Kidney capillary endothelial cell (primary cell): ENCODE measurements at places on chromosomes 4 and X.

GRCh38 chr4:8030121-8030781, 90.6 kb upstream of the AFAP1 start:
- no peak for DNase-seq

- peak; percentile 51 for DNase-seq
Observed at GRCh38 chr4:114694770-114695169, 96.2 kb downstream of the UGT8 start.

- no peak for DNase-seq
Observed at GRCh38 chrX:46202733-46203514, 342.3 kb downstream of the ZNF674 start.

DNA sequence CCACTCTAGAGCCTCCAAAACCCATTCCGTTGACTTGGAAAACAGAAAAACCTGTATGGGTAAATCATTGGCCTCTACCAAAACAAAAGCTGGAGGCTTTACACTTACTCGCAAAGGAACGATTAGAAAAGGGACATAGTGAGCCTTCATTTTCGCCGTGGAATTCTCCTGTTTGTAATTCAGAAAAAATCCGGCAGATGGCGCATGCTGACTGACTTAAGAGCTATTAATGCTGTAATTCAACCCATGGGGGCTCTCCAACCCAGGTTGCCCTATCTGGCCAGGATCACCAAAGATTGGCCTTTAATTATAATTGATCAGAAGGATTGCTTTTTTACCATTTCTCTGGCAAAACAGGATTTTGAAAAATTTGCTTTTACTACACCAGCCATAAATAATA, 60.8 kb downstream of the ZNF732 start:
- peak; percentile 1 for DNase-seq

GRCh38 chr4:173177232-173177631, 8.6 kb downstream of the GALNT7 start:
- no peak for DNase-seq

DNA sequence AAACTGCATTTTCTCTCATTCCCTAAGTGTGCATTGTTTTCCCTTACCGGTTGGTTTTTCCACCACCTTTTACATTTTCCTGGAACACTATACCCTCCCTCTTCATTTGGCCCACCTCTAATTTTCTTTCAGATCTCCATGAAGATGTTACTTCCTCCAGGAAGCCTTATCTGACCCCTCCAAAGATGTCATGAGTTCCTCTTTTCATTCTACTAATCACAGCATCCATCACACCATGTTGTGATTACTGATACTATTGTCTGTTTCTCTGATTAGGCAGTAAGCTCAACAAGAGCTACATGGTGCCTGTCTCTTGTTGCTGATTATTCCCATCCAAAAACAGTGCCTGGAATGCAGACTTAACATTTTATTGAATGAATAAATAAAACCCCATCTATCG, 2.9 kb upstream of the AFP start:
- DNase-seq: no peak

DNA sequence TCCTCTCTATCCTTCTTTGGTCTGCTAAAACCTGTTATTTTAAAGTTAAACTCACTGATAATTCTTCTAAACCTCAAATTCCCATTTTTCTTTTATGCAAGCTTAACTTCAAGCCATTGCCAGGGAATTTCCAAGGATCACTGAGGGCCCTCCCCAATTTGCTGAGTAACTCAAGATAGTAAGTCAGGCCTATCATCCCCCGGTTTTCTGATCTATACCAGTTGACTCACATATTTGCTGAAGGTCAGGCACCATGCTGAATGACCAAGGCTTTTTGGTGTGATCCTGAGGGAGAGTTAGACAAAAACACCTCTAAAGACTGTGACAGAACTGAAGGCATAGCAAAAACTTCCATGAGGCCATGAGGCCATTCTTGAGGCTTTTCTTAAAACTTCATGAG, 1301.9 kb downstream of the PCDH7 start:
- DNase-seq: no peak

DNA sequence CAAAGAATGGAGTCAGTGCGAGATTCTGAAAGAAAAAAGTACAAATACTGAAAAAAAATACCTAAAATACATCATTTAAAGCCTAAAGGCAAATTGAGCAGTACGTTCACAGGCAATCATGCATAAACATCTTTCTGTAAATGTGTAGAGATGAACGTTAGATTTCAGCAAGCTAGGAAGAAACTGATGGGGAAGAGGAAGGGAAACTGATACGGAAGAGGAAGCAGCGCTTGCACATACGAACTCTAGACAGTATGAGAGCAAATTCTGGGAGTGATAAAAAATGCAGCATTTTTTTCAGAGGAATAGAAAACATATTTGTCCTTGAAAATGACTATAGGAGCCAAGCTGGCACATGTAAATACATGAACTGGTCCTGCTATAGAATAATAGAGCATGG, 9.4 kb downstream of the ANKRD50 start:
- DNase-seq: no peak

DNA sequence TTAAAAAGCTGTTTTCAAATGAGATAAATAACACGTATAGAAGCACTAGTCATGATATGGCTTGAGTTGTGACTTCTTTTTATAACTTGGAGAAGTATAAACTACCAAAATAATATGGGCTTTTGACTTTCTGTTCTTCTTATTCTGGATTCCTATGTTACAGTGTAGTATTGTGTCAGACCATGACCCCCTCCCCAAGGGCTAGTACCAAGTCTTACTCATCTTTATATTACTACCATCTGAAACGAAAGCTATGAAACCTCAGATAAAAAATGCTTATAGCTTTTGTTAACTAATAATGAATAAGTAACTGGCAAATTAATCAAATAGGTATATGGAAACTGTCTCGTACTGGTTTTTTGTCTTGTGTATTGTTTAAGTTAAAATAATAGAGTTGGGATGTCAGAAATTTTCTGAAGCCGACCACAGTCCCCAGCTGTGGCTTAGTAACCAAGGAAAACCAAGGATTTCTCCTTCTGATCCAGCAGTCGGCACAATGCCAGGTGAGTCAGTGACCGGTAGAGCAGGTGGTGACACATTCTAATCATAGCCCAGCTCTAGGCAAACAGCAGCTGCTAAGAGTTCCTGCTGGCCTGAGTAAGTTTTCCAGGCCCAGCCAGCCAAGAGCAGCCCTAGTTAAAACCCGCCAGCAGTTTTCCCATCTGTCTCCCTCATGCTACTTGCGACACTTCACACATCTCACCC, 163.3 kb upstream of the PRDX4 start:
- DNase-seq: peak; percentile 22

GRCh38 chrX:45614853-45615252, 414.2 kb upstream of the DIPK2B start:
- DNase-seq: no peak

DNA sequence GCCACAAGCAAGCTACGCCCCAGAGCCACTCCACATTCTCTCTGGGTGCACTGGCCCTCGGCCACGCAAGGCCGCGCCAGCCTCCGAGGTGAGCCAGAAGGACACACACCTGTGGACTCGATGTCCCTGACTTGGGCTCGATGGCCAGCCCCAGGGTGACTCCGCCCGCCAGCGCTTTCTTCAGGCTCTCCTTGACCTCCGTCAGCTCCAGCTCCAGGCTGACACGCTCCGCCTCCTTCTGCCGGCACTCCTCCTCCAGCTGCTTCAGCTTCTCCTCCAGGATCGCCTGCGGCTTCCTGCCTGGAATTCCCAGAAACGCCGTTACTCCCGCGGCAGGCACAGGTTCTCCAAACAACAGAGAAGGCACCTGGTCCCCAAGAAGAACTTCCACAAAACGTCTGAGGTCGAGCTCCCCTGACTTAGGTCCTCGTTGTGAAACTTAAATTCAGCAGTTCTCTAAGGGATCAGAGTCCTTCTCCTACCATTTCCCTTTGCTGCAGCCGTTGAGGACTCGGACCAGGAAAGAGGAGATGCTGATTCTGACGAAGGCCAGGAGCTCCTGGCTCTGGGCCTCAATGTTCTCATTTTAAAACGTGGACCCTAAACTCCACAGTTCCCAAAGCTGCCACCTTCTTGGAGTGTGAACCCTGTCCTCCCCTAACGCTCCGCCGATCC, 166.8 kb downstream of the AFAP1 start:
- no peak for DNase-seq

DNA sequence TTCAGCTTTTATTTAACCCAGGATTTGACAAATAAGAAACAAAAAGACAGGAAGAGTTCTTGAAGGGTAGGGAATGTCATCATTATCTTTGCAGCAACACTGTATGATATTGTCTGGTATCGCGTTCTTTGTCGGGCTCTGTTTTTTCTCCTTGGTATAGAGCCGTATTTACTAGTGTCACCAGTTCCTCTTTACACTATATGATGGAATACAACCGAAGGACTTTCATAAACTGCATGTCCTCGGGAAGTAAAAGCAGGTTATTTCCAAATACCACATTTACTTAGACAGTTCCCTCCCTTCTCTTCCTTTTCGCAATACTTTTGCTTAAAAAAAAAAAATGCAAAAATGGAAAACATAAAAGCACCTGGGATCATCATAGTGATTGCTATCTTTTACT, 96.6 kb upstream of the IL13RA1 start:
- no peak for DNase-seq

DNA sequence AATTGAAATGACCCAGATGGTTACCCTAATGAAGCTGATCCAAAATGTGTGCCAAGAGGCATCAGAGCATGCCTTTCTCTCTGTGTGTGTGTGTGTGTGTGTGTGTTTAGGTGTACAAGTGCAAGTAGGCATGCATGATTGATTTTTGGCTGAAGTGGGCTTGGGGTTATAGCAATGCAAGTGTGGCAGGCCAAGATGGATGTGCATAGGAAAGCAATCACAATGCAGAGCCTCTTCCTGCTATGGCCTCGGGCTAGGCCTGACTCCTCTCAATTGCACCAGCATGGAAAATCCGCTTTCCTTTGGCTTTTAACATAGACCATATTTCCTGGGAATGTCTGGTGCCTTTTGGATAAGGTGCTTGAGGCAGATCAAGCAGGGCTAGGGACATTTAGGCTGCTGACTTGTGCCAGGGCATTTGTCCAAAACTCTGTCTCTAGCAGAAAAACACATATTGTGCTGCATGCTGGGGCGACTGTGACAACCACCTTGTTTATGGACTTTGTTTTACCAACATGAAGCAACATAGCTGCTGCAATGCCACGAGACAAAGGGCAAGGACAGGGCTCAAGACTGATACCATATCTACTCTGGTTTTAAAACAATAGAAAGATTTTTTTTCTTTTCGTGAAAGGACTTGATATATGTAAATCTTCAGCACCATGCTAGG, 395.7 kb downstream of the RAPGEF2 start:
- DNase-seq: no peak

GRCh38 chrX:8278557-8278956, 107.5 kb upstream of the VCX2 start:
- no peak for DNase-seq

DNA sequence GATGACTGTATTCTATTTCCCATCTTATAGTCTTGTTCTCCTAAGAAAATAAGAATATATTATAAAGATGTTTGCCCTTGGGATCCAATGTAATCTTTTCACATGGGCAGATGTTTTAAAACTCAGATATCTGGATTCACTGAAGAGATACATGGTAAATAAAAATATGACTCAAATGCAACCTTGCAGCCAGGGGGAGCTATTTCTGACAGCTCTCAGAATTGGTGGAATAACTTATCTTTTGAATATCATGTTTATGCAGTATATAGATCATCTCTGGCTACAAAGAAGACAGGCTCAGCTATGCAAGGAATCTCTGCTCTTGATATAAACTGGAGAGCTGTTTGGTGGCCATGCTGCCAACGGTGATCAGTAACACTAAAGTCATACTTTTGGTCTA, 274.7 kb downstream of the GLUD2 start:
- DNase-seq: no peak

DNA sequence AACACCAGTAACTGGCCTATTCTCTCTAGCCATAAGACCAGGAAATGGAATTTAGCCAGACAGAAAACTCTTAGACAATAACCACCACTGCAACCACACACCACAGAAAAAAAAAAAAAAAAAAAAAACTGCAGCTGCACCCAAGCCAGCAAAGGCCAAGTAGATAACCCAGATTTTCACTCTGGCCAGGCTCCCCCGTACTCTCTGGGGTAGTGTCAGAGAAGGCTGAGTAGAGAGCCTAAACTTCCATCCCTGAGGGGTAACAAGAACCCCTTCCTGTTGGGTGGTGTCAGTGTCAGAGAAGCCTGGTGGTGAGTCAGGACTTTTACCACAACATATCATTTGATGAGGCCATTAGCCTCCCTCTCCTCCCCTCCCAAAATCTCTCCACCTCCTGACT, 5.6 kb upstream of the DLG3 start:
- DNase-seq: no peak
